Osteoblast (primary cell): ENCODE measurements at places on chromosomes 7 and 10. TPM values are rescaled to one million over a fixed set of nuclear protein-coding genes. Genes with fewer than 3 reads are reported as not detected.

The EZH2 gene
- total RNA-seq, result 7.6 and 8.0 TPM in 2 replicates

The SSMEM1 gene
- not detected in 2 replicates for total RNA-seq

The OR2A5 gene
- total RNA-seq, result not detected in 2 replicates

The CYP2C8 gene
- total RNA-seq, result under 0.01 and 0.29 TPM in 2 replicates

The BICC1 gene
- 210 and 254 TPM in 2 replicates for total RNA-seq

The FAM24B gene
- 1.8 and 4.4 TPM in 2 replicates for total RNA-seq
